ENCODE measurements at places on chromosomes 1 and 21.

DNA sequence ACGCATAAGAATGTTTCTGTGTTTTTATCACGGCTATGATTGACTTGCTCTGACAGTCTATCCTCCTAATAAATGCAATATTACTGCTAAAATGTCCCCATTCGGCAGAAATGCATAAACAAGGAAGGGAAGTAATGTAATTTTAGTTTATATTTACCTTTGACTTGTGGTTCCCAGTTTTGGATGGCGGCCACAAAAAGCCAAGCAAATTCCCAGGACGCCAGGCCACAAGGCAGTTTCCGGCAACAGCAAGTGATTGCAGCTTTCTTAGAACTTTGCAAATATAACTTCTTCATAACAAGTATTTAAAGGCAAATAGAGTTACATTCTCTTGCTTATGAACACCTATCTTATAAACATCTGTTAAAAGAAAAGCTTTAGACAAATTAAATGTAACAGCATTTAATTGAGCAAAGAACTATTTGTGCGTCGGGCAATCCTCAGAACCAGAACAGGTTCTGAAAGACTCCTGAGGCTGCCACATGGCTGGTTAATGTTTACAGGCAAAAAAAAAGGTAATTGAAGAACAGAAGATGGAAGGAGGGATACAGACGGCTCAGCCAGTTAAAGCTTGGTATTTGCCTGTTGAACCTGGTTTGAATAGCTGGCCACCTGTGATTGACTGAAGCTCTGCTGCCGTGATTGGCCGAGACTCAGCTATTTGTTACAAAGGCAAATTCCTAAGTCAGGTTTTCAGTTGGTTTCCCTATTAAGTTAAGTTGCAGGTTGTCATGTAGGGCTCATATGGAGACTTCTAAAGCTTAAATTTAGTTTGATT, 80.8 kb downstream of the C21orf91 start:
- H3K4me1 ChIP-seq = no peaks in the 10 kb centered on the region
- H3K36me3 ChIP-seq = no peaks in the 10 kb centered on the region
- no peak overlapping the region for H3K27ac ChIP-seq
- H3K27me3 ChIP-seq = no peaks in the 10 kb centered on the region
- no peak for DNase-seq
- no peak overlapping the region for H3K4me3 ChIP-seq

DNA sequence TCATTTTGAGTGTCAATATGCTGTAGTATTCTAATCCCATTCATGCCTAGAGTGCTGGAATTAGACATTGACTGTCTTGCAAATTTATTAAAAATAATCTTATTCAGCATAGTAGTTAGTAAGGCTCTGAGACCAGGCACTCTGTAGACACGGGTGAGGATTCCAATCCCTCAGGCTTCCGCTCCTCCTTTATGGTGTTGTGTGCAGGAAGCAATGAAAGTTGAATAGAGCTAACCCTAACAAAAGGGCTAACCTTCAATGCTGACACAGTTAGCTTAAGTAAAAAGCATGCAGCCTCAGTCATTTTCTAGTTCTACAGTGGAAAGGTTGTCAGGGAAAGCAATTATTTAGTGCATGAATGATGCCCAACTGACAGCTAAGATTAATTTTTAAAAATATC, 199.6 kb upstream of the SGIP1 start:
- peak overlapping the region; percentile 98 for H3K27ac ChIP-seq
- DNase-seq = no peak
- peaks cover 4% of the 10 kb centered on the region for H3K27me3 ChIP-seq
- peak overlapping the region; percentile 99 for H3K4me3 ChIP-seq
- peaks cover 51% of the 10 kb centered on the region for H3K4me1 ChIP-seq

- H3K27me3 ChIP-seq = peaks cover 15% of the 10 kb centered on the region
- no peaks in the 10 kb centered on the region for H3K4me1 ChIP-seq
- no peak for DNase-seq
- H3K36me3 ChIP-seq = peaks cover 6% of the 10 kb centered on the region
Measured at GRCh38 chr21:45018131-45019075, 56.0 kb upstream of the ADARB1 start.

GRCh38 chr1:207405814-207406213, 48.3 kb upstream of the CR2 start:
- peaks cover 3% of the 10 kb centered on the region for H3K4me1 ChIP-seq
- H3K27me3 ChIP-seq = no peaks in the 10 kb centered on the region
- no peak for DNase-seq
- no peak overlapping the region for H3K4me3 ChIP-seq
- no peak overlapping the region for H3K27ac ChIP-seq
- H3K36me3 ChIP-seq = no peaks in the 10 kb centered on the region

DNA sequence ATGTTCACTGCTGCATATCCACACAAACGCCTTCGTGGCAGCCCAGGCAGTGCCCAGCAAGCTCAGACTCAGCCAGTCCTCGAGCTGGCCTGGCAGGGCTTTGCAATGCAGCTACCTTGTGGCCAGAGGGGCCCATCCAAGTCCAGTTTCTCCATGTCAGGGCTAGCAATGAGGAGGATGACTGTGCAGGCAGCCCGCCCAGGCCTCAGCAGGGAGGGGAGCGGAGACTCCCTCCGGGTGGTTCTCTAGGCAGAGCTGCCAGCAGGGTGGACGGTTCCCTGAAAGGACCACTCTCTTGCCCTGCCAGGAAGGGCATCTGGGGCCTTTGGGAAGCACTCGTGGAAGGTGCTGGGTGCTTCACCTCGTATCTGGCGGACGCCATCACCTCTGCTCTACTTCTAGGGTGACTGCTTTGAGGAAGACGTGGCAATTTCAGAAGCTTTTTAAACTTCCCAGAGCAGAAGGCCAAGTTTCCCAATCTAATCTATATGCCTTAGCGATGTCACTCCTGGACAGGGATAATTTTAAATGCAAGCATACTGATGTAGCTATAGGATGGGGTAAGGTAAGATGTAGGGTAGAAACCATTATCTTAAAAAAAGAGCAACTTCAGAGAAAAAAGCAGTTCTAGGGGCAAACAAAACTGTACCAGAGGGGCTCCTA, 56.2 kb downstream of the RUNX1 start:
- no peak overlapping the region for H3K27ac ChIP-seq
- peaks cover 8% of the 10 kb centered on the region for H3K4me1 ChIP-seq
- DNase-seq = no peak
- no peak overlapping the region for H3K4me3 ChIP-seq
- no peaks in the 10 kb centered on the region for H3K36me3 ChIP-seq

- H3K36me3 ChIP-seq = no peaks in the 10 kb centered on the region
- no peaks in the 10 kb centered on the region for H3K27me3 ChIP-seq
- H3K4me1 ChIP-seq = no peaks in the 10 kb centered on the region
- no peak for DNase-seq
Measured at GRCh38 chr1:82466891-82467290, 666.2 kb downstream of the ADGRL2 start.

- no peak for DNase-seq
- no peaks in the 10 kb centered on the region for H3K4me1 ChIP-seq
- H3K36me3 ChIP-seq = no peaks in the 10 kb centered on the region
- H3K27ac ChIP-seq = no peak overlapping the region
- H3K4me3 ChIP-seq = no peak overlapping the region
Measured at GRCh38 chr1:89277725-89278124, 5.1 kb upstream of the GBP5 start.

All from endothelial cell (in vitro differentiated cells).